ENCODE measurements at places on chromosomes 6 and 20. TPM values are rescaled to one million over a fixed set of nuclear protein-coding genes. Genes with fewer than 3 reads are reported as not detected.

The LRP11 gene
- 28.2 TPM for total RNA-seq

The SLC17A1 gene
- not detected for total RNA-seq

The PSORS1C2 gene
- total RNA-seq, result not detected

The LTA gene
- not detected for total RNA-seq

The CLVS2 gene
- not detected for total RNA-seq

The ADTRP gene
- total RNA-seq, result 0.17 TPM

The TBXT gene
- total RNA-seq, result not detected

The CDH22 gene
- total RNA-seq, result not detected

The ADGB gene
- not detected for total RNA-seq

The OPN5 gene
- not detected for total RNA-seq

The SLC22A16 gene
- total RNA-seq, result 0.17 TPM

The PAX1 gene
- not detected for total RNA-seq

The CPNE5 gene
- not detected for total RNA-seq
